ENCODE measurements at places on chromosomes 7 and 10. TPM values are rescaled to one million over a fixed set of nuclear protein-coding genes. Genes with fewer than 3 reads are reported as not detected.

GRCh38 chr10:17821893-17822292 lies 12.7 kb downstream of the MRC1 start:
- H3K36me3 ChIP-seq = no peaks in the 10 kb centered on the region
- no peak for DNase-seq
- no peak overlapping the region for H3K4me3 ChIP-seq
- H3K4me1 ChIP-seq = no peaks in the 10 kb centered on the region

- DNase-seq = no peak
- H3K27ac ChIP-seq = no peak overlapping the region
- H3K27me3 ChIP-seq = no peaks in the 10 kb centered on the region
- no peaks in the 10 kb centered on the region for H3K36me3 ChIP-seq
Observed at GRCh38 chr10:43318976-43319960, 52.2 kb upstream of the FXYD4 start.

DNA sequence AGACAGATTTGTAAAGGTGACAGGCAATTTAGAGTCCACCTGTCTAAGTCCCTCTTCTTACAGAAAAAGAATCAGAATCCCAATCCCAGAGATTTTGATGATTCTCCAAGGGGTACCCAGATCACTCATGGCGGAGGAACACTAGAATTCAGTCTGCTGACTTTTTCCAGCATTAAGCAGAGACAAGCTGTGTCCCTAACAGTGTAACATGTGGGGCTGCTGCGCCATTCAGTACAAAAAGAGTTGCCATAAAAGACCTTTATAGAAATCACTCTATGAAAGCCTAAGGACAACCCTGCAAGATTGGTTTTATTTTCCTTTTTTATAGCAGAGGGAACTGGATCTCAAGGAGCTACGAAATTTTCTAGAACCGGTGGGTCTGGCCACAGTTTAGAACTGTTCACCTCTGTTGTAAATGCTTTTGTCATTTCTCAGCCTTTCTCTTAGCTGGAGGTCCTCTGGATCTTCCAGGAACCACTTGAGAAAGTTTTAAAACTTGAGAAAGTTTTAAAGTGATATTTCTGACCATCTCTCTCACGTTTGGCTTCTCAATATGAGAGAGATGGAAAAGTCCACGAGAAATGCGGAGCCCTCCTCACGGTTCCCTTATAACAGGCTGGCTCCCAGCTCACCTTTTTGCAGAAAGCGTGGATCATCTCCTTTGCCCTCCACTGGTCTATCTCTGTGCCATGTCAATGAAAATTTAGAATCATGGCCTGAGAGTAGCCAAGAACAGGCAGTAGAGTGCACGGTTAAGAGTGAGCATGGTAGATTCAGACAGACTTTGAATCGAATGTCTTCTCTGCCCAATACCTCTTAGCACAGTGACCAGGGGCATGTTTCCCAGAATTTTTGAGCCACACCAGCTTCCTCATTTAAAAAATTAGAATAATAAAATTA lies 826 bp downstream of the GIMAP7 start:
- no peak for DNase-seq
- peak overlapping the region; percentile 6 for H3K27ac ChIP-seq
- peak overlapping the region; percentile 36 for H3K4me3 ChIP-seq
- H3K27me3 ChIP-seq = no peaks in the 10 kb centered on the region
- H3K4me1 ChIP-seq = no peaks in the 10 kb centered on the region

DNA sequence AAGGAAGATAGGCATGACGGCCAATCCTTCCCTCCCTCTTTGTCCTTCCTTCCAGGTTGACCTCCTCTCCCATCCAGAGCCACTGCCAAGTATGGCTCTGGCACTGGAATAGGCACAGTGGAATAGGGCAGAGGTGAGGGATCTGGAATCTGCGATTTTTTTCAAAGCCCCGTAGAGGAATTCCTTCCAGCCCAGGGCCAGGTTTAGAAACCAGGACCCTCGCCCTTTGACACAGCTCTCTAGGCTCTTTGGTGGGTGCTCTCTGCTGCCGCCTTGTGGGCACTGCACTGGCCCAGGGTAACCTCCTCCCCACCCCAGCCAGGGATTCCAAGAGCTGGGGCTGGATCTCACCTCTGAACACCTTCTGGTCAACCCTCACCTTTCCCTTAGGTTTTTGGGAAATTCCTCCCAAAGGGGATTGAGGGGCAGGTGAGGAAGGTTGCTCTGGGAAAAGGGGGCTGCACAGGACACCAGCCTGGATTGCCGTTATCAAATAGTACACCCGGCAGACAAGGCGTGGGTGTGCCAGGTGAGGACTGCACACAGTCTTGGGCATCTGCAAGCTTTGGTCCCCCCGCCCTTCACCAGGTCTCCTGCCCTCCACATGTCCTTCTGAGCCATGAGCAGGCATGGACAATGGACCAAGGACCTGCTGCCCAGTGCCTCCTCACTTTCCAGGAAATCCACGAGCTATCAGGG lies 22.8 kb downstream of the C10orf105 start:
- no peak for DNase-seq
- no peaks in the 10 kb centered on the region for H3K27me3 ChIP-seq

- no peaks in the 10 kb centered on the region for H3K4me1 ChIP-seq
- H3K4me3 ChIP-seq = no peak overlapping the region
- no peak for DNase-seq
- no peak overlapping the region for H3K27ac ChIP-seq
Observed at GRCh38 chr7:106568680-106569499, 92.1 kb downstream of the CCDC71L start.

- peaks cover 62% of the 10 kb centered on the region for H3K36me3 ChIP-seq
- no peak for DNase-seq
- no peaks in the 10 kb centered on the region for H3K27me3 ChIP-seq
- H3K4me3 ChIP-seq = no peak overlapping the region
- peak overlapping the region; percentile 35 for H3K27ac ChIP-seq
Observed at GRCh38 chr10:15661574-15661973, 58.1 kb downstream of the ITGA8 start.

DNA sequence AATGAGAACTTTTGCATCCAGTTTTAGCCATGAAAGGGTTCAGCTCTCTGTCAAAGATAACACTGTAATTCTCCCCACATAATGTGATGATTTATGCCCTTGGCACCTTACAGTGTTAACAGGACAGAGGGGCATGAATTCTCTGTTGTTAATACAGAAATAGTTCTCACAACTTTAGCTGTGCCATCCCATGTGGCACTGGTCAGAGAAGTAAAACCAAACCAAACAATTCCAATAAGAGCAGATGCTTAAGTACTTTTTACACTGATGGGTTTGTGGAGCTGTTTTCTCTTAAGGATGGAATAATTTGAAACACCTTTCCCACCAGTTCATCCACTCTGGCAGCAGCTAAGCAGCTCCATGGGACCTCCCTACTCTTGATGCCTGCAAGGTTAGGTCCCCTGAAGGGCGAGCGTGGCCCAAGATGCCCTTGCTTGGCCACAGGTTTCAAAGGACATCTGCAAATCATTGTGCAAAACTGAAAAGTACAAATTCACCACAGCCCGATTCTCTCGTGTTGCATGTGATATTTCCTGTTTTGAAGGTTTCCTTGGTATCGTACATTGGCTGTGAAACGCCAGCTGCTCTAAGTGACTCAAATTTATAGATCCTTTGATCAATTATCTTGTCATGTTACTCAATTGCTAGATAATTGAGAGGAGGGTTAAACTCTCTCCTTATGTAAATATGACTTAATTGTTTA lies 82.5 kb upstream of the CREB5 start:
- H3K27me3 ChIP-seq = no peaks in the 10 kb centered on the region
- H3K27ac ChIP-seq = no peak overlapping the region

DNA sequence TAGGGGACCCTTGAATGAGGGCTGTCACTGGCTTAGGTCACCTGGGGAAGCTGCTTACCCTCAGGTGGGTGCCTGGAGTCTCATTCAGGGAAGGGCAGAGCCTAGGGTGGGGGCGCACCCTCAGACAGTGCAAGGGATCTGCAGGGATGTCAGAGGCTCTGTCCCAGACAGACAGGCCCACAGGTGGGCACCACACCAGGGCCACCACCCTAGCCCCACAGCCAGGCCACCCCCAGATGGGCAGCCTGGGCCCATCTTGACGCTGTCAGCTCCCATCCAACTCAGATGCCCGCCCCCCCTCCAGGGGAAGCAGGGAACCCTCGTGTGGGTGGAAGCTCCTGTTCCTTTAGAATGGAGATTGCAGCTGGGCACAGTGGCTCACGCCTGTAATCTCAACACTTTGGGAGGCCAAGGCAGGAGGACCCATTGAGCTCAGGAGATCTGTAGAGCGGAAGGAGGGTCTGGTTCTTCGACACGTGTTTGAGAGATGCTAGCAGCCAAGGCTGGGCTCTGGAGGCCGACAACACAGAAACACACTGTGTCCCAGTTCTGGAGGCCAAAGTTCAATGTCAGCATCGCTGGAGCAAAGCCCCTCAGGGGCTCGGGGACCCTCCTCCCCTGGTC lies 58.5 kb upstream of the DNAJB6 start:
- no peak overlapping the region for H3K4me3 ChIP-seq
- no peak overlapping the region for H3K27ac ChIP-seq
- DNase-seq = no peak
- peaks cover 5% of the 10 kb centered on the region for H3K4me1 ChIP-seq
- H3K27me3 ChIP-seq = no peaks in the 10 kb centered on the region
- H3K36me3 ChIP-seq = no peaks in the 10 kb centered on the region

DNA sequence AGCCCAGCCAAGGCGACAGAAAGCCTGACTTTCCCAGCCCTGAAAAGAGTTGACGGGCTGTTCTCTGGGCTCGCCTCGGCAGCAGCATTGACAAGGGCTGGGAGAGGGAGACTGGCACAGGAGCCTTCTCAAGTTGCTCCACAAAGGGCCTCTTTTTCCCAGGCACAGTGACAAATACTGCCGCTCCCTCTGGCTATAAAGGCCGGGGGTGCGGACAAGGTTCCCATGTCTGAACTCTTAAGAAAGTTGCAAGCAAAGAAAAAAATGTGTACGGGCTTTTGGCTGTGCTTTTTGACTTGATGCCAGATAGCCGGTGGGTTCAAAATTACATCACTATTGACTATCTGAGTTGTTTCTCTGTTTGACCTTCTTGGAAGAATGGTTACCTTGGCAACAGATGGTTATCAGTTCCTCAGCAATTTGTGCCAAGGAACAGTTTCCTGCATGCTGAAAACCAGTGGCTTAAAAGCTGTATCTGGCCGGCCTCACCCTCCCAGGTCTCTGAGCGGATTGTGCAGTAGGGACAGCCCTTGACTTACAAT lies 115.9 kb upstream of the EEPD1 start:
- peak; percentile 83 for DNase-seq
- H3K4me1 ChIP-seq = peaks cover 18% of the 10 kb centered on the region
- peak overlapping the region; percentile 69 for H3K27ac ChIP-seq
- no peaks in the 10 kb centered on the region for H3K36me3 ChIP-seq

GRCh38 chr7:85186083-85186520 lies 754 bp downstream of the SEMA3D start:
- H3K27ac ChIP-seq = peak overlapping the region; percentile 92
- H3K4me1 ChIP-seq = peaks cover 3% of the 10 kb centered on the region
- peak overlapping the region; percentile 80 for H3K4me3 ChIP-seq
- no peak for DNase-seq

- H3K27me3 ChIP-seq = no peaks in the 10 kb centered on the region
- H3K4me1 ChIP-seq = no peaks in the 10 kb centered on the region
- no peak overlapping the region for H3K27ac ChIP-seq
- H3K4me3 ChIP-seq = no peak overlapping the region
Observed at GRCh38 chr10:24848195-24848594, 104.2 kb downstream of the PRTFDC1 start.

GRCh38 chr7:129574487-129574886 lies 37.0 kb upstream of the NRF1 start:
- H3K36me3 ChIP-seq = no peaks in the 10 kb centered on the region
- no peak for DNase-seq
- no peaks in the 10 kb centered on the region for H3K4me1 ChIP-seq

Gene LIPK
- total RNA-seq = not detected

Gene ABCB1
- total RNA-seq = 5.5 TPM

Gene SCART1
- total RNA-seq = 4.8 TPM

Gene CADPS2
- total RNA-seq = 31.8 TPM

Gene FGF8
- not detected for total RNA-seq

All from ascending aorta (tissue), 2 donors.